ENCODE measurements at places on chromosomes 11 and 22.

DNA sequence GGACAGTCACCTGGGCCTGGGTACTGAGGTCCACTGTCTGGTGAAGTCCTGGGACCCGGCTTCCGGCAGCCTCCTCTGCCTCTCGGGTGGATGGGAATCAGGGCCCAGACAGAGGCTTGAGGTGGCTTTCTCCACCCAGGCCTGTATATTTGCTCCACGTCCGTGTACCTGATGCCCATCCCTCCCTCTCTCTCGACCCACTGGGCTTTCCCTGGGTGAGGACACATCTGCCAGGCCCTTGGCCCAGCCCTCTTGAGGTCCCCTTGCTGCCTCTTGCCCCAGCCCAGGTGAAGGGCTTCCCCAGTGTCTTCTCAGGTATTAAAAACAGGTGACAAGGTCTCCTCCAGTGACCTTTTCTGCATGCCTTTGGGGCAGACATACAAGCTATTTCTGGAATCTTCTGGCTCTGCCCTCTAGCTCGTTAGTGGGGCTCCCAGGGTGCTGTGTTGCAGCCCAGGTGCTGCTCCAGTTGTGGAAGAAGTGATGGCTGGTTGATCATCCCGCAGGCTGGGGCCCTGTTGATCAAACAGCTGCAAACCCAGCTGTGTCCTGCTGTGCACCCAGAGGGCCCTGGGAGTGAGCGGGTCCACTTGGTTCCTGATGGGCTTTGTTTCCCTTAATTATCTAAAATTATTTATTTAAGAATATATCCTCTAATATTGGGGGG, 25.5 kb upstream of the ACR start:
- no peak for DNase-seq

DNA sequence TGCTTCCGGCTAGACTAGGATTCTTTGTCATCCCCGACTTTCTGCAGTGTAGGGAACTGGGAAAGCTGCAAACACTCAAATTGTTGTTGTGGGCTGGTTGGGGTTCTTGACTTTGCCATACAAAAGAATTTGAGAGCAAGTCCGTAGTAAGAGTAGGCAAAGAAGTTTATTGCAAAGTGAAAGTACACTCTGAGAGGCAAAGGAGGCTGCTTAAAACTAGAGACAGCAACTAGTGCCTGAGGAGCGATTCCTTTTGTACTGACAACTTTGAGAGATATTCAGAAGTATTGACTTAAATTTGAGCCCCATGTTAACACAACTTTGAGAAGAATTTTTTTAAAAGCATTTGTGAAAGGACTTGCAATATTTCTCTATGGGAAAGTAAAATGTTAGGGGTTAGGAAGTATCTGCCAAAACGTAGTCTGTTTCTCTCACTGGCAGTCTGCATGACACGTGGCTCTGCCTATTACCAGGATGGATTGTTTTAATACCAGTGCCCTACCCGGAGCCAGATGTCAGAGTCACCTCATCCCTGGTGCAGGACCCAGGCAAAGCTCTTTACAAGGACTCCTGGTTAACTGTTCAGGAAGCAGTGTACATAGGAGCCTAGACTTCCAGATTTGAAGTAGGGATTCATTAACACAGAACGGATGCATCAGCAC, 85.0 kb upstream of the CLPB start:
- DNase-seq, result peak; percentile 24

- DNase-seq, result no peak
Observed at GRCh38 chr11:130553306-130553705, 104.9 kb downstream of the ADAMTS15 start.

GRCh38 chr11:123212406-123212805, 17.4 kb upstream of the CLMP start:
- DNase-seq, result no peak

GRCh38 chr11:12089473-12089872, 20.9 kb upstream of the MICAL2 start:
- DNase-seq, result no peak

DNA sequence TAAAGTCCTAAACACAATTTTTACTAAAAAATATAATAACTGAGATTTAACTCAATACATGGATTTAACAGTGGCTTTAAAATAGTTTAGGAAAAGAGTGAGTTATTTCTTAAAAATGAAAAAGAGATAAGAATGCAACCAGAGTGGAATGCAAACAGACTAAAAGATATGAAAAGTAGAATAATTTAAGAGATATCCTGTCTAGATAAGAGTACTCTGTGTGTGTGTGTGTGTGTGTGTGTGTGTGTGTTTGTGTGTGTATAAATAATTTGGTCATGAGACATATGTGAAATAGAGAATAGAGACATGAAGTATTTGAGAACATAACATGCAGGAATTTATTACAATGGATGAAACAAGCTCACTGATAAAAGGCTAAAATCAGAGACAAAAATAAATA, 986.9 kb upstream of the CHORDC1 start:
- no peak for DNase-seq

- no peak for DNase-seq
Observed at GRCh38 chr11:97610854-97611253, 1221.0 kb downstream of the JRKL start.

- no peak for DNase-seq
Observed at GRCh38 chr11:72301486-72301885, 57.5 kb upstream of the PHOX2A start.

- DNase-seq, result no peak
Observed at GRCh38 chr11:18657673-18658072, 23.5 kb upstream of the SPTY2D1 start.

- DNase-seq, result no peak
Observed at GRCh38 chr22:41870786-41871185, 37.9 kb downstream of the SREBF2 start.

- DNase-seq, result no peak
Observed at GRCh38 chr22:47994601-47995263, 1232.3 kb downstream of the TBC1D22A start.
